ENCODE measurements at places on chromosomes 6 and 20.
A peak's percentile ranks its signal among the peaks of the same experiment; 100 is the strongest.

DNA sequence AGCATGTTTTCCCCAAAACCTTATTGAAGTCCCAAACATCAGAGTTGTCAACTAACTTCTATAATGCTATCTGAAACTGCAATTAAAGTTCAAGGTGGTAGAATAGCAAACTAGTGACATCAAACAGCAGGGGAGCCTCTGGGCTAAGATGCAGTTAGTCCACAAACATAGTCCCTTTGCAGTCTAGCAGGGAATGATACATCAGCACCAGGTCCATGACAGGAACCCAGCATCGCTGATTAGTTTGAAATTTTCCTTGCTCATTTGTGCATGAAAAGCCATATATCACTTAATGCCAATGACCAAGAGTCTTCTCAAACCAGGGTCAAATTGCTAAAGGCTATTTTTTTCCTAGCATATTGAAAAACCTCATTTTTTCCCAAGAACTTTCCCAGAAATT, 145.3 kb downstream of the HIVEP2 start:
- DNase-seq: no peak

GRCh38 chr6:101730954-101731353, 337.4 kb downstream of the GRIK2 start:
- DNase-seq: no peak

DNA sequence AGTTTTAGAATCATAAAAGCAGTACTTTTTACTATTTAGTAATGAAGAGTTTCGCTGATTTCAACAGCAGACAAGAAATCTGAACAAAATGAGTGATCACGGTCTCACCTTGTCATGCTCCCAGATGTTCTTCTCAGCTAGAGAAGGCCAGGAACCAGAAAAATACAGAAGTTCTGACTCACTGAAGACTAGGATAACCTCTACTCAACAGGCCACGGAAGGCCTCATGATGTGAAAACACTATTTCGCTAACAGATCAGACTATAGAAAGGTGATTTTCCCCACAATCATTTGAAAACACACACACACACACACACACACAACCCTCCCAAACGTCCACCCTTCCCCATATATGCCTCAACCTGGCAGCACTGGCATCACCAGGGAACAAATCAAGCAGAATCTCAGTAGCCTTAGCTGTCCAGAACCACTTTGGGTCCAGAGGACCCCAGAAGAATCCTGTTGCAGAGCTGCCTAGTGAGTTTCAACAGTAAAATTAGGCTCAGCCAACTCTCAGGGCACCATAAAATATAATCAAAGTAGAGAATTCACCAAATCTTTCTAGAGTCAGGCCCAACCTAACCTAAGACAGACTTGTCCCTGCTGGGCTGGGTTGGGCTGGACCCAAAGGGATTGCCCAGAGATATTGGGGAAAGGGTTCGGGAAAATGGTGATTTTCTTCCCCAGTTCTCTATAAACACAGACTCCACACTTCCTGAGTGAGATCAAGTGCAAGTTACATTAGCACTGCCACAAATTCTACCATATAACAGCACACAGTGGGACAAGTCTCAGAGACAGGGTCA, 7.9 kb downstream of the EXOC2 start:
- DNase-seq: no peak

GRCh38 chr6:145904391-145904790, 59.8 kb downstream of the SHPRH start:
- no peak for DNase-seq

DNA sequence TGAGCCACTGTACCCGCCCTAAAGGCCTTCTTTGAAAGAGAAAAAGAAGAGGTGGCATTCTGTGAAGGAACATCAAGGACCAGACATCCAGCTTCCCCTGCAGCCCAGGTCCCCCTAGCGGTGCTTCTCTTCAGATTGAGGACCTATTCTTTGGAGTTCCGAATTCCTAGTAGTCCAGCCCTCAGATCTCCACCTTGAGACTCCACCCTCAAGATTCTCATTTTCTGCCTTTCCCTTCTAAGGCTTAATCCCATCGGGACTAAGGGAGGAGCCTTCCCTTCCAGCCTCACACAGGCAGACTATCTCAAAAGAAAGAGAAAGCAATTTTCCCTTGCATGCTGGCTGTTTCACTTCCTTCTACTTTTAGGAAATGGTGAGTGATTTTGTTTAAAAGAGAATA, 32.5 kb downstream of the MUC22 start:
- DNase-seq: peak; percentile 1

GRCh38 chr6:142669471-142670351, 275.3 kb downstream of the HIVEP2 start:
- no peak for DNase-seq

DNA sequence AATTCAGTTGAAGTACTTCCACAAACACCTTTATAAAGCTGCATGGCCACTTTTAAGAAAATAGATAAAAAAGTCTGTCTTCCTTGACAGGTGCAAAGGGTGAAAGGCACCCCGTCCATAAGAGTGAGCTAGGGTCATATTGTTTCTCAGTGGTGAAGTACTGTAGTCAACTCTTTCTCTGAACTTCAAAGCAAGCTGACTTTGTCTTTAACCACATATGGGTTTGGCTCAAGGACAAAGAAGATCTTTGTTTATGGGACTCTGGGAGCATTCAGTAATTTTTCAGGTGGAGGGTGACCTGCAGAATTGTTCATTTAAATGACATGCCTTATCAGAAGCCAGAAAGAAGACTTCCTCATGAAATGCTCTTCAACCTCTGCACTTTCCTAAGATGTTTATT, 49.3 kb upstream of the KLHL31 start:
- no peak for DNase-seq

- DNase-seq: no peak
These were observed 50.6 kb downstream of the BMP6 start for GRCh38 chr6:7776509-7776908.

DNA sequence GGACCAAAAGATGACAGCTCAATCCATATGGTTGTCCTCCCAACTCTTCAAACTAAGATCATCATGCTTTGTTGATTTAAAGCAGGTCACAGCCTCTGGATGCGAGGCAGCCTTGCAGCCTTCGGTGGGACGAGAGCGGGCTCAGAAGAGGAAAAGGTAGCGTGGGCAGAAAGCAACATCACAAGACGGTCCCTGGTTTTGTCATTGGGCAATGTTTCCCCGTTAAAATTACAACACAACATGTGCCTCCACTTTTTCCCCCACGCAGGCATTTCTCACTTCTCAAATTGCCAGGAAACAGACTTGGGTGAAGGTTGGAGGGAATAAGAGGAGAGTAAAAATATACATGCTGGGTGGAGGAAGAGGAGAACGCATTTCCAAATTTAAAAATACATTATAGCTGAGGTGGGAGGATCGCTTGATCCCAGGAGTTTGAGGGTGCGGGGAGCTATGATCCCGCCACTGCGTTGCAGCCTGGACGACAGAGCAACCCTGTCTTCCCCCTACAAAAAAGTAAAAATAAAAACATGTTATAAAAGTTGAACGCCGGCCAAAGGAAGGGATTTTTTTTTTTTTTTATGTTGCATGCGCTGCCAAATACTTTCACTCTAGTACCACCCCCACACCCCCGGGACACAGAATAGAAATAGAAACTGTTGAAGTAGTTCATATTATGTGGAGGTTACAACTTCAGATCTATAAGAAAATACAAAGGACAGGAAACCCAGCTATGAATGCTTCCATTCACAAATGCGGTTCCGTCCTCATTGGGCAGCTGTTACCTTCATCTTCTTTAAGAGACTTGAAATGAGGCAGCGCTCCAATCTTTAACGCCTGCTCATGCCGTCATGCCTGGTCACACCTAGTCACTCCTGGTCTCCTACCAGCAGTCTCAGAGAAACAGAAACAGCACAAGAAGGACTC, 13.9 kb upstream of the NAA20 start:
- DNase-seq: no peak

- DNase-seq: no peak
These were observed 91.4 kb upstream of the HSF2 start for GRCh38 chr6:122308074-122308473.

- DNase-seq: no peak
These were observed 704.4 kb upstream of the SLC35B3 start for GRCh38 chr6:9139746-9140145.

- no peak for DNase-seq
These were observed 409.5 kb downstream of the BTBD3 start for GRCh38 chr20:12327205-12327604.

DNA sequence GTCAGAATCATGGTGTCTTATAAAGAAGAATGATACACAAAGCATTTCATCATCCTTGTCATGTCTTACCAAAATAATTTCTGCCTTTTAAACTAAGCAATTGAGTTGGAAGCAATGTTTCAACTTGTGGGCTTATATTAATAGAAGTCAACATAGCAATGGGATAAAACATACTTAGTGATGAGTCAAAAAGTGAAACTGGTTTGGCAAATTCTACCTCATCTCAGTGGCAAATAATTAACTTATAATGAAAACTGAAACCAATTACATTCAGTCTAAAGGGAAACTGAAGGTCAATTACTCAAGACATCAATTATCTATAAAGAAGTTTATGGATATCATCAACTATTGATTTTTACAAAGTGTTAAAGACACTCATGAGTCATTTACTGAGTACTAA, 463.8 kb downstream of the BMP2 start:
- no peak for DNase-seq

GRCh38 chr20:32070690-32071213, 18.7 kb downstream of the HCK start:
- no peak for DNase-seq

DNA sequence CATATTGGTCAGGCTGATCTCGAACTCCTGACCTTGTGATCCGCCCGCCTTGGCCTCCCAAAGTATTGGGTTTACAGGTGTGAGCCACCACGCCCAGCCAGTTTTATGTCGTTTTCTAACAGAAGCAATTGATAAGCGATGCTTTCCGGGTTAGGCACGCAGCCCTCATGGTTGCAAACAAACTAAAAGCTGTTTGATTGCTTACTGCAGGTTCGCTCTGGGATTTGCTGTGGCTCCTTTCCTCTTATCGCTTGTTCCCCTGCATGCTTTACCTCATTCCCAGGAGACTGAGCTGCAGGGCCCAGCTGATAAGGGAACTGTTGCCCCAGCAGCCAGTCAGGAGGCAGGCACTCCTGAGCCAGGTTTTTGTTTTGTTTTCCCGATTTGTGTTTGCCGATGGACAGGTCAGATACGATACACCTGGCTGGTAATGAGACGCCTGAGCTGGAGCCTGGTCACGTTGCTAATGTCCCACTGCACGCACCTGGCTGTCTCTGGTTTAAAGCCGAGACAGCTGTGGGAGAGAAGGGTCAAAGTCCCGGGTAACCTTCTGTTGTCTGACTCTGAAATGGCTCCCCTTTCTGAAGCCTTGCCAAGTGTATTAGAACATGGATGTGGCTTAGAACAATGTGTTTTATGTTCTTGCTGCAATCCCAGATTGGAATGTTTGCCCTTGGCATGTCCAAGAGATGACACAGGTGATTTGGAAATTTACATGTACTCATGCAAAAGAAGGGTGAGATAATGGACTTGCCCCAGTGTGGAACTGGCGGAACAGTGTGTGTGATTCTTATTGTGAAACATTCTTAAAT, 19.9 kb downstream of the DSP start:
- peak; percentile 32 for DNase-seq

All from NCI-H1092 treated with DMSO at 0.1 percent for 48 hours (cell line).